ENCODE measurements at places on chromosomes 7 and 10. TPM values are rescaled to one million over a fixed set of nuclear protein-coding genes. Genes with fewer than 3 reads are reported as not detected.

IGFBP1 gene
- total RNA-seq: not detected

CPED1 gene
- total RNA-seq: 77.4 TPM

PRSS37 gene
- not detected for total RNA-seq

ZNF117 gene
- 16.9 TPM for total RNA-seq

PAX2 gene
- not detected for total RNA-seq

ACSM6 gene
- not detected for total RNA-seq

JAKMIP3 gene
- total RNA-seq: 0.42 TPM

GBX1 gene
- total RNA-seq: not detected

COX15 gene
- 19.8 TPM for total RNA-seq

HTR5A gene
- not detected for total RNA-seq

NUTM2D gene
- total RNA-seq: 2.0 TPM
